ENCODE measurements at places on chromosomes 13 and 19.
A peak's percentile ranks its signal among the peaks of the same experiment; 100 is the strongest.

GRCh38 chr19:18415178-18415867 is 3.9 kb upstream of the SSBP4 start:
- DNase-seq, result no peak

DNA sequence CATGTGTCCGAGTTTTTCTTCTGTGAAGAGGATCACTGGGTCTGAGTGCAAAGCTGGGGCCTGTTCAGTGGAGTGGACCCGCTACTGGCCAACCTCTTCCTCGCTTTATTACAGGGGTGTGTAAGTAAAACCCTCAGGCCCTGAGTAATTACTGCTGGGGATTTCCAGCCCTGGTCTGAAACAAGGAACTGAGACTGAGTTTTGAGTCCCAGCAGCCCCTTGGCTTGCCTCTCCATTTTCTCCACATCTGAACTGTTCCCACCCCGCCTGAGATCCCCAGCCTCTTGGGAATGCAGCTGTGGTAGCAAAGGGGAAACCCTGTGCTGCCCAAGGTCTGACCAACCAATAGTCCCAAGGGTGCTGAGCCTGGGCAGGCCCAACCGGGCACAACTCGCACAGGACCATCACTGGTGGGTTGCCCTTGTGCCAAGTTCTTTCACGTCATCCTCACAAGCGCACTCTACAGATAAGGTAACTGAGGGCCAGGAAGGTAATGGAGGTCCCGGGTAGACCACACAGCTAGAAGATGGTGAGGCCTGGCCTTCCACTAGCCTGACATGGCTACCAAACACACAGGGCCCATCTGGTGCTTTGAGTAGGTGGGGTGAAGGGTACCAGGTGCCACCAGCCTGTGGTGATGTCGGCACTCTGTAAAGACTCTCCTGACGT is 13.7 kb upstream of the SLC35E1 start:
- no peak for DNase-seq

- peak; percentile 98 for DNase-seq
These were observed 20.2 kb upstream of the GATAD2A start for GRCh38 chr19:19385131-19385895.

DNA sequence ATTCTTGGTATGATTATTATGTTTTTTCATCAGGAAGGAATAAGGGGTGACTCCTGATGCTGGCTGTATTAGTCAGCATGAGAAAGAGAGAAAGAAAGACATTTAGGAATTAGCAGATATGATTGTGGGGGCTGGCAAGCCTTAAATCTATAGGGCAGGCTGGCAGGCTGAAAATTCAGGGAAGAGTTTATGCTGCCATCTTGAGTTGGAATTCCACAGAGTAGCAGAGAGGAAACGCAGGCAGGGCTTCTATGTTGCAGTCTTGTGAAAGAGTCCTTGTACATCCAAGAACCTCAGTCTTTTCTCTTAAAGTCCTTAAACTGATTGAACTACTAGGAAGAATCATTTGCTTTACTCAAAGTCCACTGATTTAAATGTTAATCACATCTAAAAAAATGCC is 262.7 kb upstream of the SLC10A2 start:
- no peak for DNase-seq

- no peak for DNase-seq
These were observed 39.2 kb downstream of the ZSWIM4 start for GRCh38 chr19:13834244-13835069.

GRCh38 chr19:42360787-42361544 is 29.1 kb downstream of the CNFN start:
- no peak for DNase-seq

GRCh38 chr19:40424637-40425449 is 949 bp downstream of the SERTAD1 start:
- DNase-seq, result no peak

- DNase-seq, result no peak
These were observed 12.0 kb downstream of the B3GNT3 start for GRCh38 chr19:17806945-17807344.

DNA sequence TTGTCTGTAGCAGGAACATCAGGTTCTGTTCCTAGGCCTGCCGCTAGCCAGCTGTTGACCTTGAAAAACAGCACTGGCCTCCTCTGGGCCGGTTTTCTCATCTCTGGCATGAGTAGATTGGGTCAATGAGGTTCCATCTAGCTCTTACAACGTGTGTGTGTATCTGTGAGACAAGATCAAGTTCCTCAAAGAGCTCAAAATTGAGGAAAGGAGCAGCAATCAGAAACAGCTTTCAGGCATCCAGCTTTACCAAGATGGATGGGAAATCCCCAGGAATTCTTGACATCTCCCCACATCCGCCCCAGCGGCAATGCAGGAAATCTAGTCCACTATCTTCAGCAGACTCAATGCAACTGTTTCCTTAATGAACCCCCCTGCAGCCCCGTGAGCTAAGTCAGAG is 4.9 kb downstream of the FLT1 start:
- no peak for DNase-seq

GRCh38 chr13:111488486-111489132 is 168.2 kb downstream of the TEX29 start:
- no peak for DNase-seq

GRCh38 chr19:18251587-18252369 is 22.5 kb downstream of the IQCN start:
- peak; percentile 54 for DNase-seq

DNA sequence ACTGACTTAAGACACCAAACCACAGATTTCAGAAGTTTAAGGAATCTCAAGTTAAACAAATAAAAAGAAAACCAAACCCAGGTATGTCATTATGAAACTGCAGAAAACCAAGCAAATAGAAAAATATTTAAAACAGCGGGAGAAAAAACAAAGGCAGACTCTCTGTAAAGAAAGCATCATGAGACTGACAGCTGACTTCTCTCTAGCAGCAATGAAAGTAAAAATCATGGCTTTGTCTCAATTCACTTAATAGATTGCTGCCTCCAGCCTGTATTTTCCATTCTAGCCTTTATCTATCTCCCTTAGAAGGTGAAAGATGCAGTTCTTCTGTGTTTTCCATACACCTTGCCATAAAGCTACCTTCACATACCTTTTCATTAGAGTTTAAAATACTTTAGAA is 131.1 kb upstream of the IPO5 start:
- DNase-seq, result no peak

GRCh38 chr19:2016041-2016807 is 710 bp upstream of the BTBD2 start:
- peak; percentile 32 for DNase-seq

DNA sequence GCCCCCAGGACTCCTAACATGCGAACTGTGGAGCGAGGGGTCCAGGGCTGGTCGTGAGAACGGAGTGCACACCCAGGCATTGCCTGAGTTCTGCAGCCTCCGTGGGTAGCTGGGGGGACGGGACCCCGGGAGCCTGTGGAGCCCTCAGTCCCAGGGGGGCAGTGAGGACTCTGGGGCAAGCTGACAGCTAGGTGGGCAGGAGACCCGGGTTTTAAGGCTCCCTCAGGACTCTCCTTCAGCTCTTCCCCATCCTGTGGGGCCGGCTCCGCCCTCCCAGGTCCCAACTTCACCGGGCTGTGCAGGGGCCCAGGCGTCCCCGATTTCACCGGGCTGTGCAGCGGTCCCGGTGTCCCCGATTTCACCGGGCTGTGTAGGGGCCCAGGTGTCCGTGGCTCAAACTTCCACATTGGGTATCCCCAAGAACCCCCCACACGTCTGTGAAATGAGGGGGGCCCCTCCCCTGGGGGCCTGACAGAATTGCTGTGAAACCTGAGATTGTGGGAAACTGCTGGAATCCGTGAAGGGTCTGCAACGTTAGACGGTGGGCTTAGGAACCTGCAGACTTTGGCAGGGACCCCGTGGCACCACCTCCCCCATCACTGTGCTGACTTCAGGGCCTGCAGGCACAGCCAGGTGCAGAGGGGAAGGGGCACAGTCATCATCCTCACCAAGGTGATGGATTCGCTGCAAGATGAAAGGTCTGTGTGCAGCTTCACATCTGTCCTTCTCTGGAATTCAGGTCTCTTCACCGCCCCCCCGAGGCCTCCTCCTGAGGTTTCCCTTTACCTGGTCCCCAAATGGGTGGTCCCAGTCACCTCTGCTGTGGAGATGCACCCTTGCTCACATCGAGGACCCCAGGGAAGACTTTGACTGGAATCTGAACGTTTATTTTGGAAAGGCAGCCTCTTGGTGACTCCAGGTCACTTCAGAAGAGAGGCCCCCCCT is 73.2 kb upstream of the MCF2L start:
- DNase-seq, result no peak

DNA sequence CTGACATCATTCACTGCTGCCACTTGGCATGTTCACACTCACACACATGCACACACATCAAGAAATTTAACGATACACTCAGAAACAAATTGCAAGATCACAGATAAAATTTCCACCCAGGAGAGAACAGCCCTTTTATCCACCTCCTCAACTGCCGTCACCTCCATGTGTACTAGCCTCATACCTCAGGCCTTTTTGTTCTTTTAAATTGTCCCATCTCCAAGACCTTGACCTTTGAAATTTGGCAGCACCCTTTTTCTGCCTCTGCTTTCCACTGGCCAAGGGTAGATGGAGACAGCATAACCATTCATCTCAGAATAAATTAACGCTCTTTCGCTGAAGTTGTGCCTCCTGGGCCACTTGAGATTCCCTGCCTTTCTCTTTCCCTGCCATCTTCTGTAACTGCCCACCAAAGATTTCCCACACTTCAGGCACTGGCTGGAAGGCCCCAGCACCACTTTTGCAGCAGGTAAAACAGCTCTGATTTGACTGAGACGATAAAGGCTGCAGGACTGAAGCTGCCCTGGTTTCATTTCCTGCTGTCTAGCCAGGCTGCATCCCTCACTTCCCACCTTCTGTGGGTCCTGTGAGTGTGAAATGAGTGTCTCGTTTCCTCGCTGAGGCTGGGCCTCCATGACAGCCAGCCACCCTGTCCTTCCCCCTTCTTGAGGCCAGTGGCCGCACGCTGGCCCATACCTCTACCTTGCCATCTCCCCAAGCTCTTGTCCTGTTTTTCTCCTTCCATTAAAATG is 39.3 kb downstream of the MBNL2 start:
- no peak for DNase-seq

DNA sequence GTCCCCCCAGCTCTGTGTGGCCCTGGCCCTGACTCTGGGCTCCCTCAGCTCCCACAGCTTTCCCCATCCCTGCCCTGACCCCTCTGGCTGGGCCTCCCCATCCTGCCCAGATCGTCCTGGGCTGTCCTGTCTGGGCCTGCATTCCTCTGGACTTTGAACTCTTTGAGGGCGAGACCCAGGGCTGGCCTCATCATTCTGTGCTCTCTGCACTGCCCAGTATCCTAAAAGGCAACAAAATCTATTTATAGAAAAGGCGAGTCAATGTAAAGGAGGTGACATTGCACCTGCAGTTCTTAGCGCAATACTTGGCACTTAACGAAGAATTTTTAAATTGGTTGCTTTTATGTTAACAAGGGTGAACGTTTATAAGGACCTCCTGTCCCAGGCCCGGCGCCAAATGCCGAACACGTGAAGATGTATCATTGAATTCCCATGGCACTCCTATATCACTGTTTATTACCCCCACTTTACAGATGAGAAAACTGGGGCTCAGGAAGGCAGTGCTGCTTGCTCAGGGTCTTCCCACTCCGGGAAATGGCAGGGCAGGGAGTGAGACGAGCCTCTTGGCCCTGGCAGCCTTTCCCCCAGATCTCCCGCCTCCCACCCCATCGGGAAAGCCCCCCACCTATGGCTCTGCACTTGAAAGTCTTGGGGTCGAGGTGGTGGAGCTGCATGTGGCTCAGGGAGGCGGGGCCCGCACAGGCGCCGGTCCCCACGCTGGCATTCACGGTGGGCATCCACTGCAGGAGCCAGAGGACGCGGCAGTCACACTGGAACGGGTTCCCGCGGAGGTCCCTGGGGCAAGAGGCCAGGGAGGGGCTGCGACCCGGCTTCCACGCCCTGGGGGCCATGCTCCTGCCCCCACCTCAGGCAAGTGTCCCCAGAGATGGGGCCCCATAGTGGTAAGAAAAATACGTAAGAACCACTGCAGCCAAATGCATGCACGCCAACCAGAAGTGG is 3.8 kb downstream of the LGI4 start:
- no peak for DNase-seq

GRCh38 chr13:43180837-43181236 is 157.5 kb downstream of the DNAJC15 start:
- DNase-seq, result no peak

DNA sequence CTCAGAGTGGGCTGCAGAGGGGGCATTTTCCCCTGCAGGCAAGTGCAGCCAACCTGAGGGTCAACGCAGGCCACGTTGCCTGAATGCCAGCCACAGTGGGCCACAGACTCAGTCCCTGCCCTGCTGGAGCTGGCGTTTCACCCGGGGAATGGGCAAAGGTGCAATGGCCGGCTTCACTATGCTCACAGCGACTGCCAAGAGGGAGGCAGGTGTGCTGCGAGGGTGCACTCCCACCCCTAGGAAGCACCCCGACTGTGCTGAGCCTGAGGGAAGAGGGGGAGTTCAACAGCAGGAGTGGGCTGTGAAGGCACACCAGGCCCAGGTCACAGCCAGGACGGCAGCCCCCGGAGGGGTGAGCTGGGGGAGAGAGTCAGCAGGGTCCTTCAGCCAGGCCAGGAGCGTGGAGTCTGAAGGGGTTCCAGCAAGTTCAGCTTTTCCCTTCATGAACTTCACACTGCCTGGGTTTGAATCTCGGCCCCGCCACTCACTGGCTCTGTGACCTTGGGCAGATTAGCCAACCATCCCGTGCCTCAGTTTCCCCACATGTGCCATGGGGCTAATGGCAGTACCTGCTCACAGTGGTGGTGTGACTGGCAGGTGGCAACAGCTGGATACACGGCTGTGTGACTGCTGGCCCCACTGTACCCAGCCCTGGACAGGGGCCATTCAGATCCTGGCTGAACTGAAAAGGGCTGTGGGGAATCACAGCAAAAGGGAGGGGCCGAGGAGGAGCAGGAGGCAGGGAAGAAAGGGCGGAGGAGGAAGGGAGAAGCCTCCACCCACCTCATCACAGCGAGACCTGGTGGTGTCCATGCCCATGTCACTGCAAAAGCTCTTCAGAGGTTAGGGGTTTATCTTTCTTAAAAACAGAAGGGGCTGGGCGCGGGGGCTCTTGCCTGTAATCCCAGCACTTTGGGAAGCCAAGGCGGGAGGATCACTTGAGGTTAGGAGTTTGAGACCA is 7.6 kb downstream of the TRAPPC6A start:
- no peak for DNase-seq

DNA sequence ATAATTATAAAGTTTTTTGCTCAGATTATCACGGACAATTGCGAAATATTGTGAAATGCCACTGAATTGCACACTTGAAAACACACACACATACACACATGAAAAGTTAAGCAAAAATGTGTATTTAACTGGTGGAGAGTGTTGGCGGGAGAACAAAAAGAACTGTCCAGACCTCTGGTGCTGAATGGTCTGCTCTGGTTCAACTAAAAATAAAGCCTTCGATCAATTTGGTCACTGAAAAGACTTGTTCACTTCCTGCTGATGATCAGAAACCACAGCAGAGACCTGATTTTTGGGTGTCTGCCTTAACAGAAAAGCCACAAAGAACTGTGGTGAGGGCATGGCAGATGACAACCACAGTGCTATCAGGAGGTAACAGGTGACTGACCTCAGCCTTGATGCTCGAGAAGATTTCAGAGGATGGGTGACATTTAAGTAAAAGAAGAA is 4.0 kb upstream of the IGFL1 start:
- no peak for DNase-seq
